ENCODE measurements at places on chromosomes 11 and 22.

DNA sequence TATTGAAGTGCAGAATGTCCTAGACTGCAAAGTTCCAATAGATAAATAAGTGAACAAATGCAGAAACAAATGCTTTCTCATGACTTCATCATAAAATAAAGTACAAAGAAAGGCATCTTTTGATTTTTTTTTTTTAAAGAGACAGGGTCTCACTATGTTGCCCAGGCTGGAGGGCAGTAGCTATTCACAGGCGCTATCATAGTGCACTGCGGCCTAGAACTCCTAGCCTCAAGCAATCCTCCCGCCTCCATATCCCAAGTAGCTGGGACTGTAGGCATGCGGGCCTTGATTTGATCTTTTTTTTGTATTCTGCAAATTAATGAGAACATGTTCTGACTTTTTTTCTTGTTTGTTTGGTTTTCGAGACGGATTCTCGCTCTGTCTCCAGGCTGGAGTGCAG, 2.4 kb downstream of the ARCN1 start:
- DNase-seq: no peak

GRCh38 chr22:24133187-24133965, 47.9 kb upstream of the SUSD2 start:
- no peak for DNase-seq

DNA sequence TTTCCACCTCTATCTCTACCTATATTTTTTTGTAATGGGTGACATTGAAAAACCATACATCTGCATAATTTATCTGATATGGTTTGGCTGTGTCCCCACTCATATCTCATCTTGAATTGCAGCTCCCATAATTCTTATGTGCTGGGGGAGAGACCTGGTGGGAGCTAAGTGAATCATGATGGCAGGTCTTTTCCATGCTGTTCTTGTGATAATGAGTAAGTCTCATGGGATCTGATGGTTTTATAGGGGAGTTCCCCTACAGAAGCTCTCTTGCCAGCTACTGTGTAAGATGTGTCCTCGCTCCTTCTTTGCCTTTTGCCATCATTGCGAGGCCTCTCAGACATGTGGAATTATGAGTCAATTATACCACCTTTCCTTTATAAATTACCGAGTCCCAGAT, 551.0 kb upstream of the ANO5 start:
- no peak for DNase-seq

DNA sequence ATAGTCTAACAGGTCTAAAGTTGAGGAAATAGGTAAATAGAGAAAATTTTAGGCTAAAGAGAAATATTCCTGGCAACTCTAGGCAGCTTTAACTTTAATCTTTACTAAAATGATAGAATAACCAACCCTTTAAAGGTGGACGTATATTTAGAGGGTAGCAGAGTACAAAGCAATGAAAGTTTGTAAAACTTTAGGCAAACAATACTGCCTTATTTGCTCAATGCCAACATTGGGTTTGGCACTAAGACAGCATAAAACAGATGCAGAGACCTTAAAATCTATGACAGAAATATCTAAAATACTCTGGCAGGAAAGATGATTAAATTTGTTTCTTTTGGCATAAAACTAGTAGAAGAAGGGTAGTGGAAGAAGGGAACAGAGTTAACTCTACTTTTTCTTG, 70.7 kb downstream of the EMSY start:
- DNase-seq: no peak

DNA sequence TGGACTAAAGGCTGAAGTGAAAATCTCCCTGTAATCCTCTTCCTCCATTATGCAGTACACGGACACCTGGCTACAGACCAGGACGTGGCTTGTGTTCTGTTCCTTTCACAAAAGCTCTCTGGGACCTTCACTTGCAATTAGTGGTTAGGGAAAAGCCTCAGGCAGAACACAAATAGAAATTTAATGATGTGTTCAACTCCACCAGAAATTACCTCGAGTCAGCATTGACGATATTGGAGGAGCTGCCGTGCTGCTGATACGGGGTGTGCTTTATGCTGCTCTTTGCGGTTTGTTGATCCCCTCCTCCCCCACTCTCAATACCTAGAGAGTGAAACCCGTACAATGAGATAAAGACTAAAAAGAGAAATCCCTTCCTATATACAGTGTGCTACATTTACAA, 48.9 kb downstream of the POLD3 start:
- no peak for DNase-seq

DNA sequence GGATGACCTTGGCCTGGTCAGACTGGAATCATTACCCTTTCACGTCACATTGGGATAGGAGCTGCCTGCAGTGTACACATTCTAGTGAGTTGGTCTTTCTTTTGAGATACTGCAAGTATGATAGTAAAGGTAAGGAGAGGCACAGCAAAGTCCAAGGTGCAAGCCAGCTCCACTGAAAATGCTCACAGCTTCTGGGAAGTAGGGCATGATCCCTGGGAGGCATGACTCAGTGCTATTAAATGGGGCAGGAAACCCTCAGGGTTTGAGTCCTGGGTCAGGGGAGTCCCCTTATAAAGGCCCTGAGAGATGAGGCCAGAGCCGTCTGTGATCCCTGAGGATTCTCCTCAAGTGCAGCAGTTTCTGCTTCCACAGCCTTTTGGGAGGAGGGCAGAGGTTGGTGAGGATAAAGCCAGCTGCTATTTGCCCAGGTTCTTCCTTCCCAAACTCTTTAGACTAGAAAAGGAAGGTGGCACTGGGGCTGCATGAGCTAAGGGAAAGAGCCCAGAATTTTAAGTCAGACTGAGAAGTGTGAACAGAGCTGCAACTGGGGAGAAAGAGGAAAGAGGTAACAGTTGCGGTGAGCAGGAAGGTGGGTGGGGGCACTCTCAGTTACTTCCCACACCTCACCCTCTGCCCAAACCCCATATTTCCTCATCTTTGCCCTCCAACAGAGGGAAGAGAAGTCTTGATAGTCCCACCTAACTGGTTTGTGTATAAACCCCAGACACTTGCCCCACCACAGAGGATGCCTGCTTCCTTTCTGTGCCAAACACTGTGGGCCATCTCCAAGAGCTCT, 14.4 kb upstream of the OR52K1 start:
- DNase-seq: no peak

DNA sequence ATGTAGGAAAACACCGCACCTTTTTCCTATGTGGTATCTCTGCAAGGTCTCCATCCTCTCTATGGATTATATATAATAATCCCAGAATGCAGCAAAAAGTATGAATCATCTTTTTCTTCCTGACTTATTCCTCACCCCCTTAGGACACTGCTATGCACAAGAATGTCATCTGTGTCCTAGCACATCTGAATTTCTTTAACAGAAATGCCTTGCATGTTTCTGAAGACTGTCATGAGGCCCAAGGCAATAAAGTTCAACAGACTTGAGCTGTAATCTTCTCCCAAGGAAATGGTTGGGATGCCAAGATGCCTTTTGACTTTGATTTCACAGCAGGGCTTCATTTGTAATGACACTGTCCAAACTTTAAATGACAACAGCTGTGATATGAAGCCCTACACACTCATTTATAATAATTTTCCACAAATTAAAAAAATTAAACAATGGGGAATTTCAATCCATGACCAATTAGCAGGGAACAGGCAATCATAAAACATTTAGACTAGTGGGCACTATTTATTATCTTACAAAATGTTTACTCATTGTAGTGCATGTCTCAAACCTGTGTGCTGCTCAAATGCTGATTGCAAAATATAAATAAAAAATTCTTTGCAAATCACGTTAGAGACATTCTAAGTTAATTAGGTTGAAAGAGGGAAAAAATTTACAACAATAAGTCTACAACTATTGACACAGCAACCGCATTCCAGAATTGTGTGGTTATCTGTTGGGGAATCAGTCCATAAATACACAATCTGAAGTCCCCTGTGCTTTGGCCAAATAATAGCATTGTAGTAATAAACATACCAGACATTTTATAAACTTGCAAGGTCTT, 242.3 kb downstream of the SWAP70 start:
- no peak for DNase-seq

DNA sequence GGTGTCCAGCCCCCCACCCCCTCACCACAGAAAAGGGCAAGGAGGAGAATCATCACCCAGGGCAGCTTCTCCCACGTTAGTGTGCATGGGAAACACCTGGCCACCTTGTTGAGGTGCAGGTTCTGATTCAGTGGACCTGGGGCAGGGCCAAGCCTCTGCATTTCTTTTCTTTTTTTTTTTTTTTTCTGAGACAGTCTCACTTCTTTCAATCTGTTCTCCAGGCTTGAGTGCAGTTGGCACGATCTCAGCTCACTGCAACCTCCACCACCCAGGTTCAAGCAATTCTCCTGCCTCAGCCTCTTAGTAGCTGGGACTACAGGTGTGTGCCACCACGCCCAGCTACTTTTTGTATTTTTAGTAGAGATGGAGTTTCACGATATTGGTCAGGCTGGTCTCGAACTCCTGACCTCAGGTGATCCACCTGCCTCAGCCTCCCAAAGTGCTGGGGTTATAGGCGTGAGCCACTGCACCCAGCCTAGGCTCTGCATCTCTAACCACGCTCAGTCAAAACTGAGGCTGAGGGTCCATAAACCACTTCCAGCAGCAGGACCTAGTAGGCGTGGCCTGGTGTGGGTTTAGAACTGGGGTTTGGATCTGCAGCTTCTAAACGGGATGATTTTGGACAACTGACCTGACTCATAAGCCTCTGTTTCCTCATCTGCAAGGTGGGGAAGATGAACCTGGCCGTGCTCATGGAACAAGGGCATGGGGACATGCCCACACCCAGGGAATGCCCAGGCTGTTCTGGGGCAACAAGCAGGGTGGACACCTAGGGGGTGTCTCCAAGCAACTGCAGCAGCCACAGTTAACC, 734 bp downstream of the ZP1 start:
- peak; percentile 80 for DNase-seq

GRCh38 chr11:111676878-111677585, 74.8 kb downstream of the SIK2 start:
- DNase-seq: no peak

GRCh38 chr11:66889960-66890359, 33.1 kb downstream of the LRFN4 start:
- DNase-seq: peak; percentile 59

DNA sequence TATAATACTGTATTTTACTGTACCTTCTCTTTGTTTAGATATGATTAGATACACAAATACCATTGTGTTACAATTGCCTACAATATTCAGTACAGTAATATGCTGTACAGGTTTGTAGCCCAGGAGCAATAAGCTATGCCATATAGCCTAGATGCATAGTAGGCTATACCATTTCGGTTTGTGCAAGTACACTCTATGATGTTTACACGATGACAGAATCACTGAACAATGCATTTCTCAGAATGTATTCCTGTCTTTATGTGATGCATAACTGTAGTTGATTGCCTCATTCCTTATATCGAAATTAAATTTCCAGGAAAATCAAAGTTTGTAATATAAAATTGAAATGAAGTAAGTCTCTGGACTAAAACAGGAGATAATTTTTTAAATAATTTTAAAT, 49.3 kb upstream of the OR5P2 start:
- DNase-seq: no peak

DNA sequence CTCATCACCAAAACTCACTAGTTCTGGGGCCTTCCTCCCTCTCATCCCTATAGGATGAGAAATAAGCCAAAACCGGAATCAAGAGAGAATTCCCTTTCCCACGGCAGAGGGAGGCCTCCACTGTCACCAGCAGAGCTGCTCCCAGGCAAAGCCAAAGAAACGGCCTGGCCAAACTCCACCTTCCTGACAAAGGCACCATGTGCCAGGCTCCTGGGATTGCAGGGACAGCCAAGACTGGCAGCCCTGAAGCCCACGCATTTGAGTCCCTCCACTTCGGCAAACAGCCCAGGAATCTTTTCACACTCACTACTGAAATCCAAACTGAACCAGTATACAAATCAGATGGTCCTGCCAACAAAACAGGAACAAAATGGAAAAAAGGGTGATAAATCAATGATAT, 6.1 kb downstream of the SMCO4 start:
- DNase-seq: no peak

DNA sequence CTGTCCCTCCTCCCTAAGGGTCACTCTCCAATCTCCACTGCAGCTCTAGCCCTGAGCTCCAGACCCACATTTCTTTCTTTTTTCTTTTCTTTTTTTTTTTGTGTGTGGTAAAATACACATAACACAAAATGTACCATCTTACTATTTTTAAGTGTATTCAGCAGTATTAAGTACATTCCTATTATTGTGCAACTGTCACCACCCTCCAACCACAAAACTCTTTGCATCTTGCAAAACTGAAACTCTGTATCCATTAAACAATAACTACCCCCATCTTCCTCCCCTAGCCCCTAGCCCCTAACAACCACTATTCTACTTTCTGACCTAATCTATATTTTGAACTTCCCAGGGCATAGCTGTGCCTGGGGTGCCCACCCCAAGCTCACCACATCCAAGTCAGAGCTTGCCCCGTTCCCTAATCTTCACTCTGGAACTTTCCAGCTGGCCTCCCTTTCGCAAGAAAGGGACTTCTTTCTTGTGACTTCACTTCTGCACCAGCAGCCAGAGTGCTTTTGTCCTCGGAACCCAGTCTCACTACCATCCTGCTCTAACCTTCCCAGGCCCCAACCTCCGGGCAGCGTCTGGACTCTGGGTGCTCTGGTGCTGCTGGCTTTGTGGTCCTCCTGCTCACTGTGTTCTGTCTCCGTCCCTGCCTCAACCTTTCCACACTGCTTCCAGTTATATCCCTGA, 30.7 kb downstream of the PARVG start:
- DNase-seq: no peak

GRCh38 chr11:68271023-68271780, 571 bp downstream of the C11orf24 start:
- DNase-seq: peak; percentile 94

DNA sequence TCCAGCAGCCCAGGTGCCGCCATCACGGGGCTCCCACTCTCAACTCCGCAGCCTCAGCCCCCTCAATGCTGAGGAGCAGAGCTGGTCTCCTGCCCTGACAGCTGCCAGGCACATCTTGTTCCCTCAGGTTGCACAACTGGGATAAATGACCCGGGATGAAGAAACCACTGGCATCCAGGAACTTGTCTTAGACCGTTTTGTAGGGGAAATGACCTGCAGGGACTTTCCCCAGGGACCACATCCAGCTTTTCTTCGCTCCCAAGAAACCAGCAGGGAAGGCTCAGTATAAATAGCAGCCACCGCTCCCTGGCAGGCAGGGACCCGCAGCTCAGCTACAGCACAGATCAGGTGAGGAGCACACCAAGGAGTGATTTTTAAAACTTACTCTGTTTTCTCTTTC, at the start of gene SAA1:
TSS of gene SAA1 (plus strand) at position 316 of the 400 bp plus-strand sequence. CDS start 624 bp downstream, outside the sequence.
- no peak for DNase-seq

GRCh38 chr11:47950396-47950795, 30.0 kb upstream of the PTPRJ start:
- peak; percentile 46 for DNase-seq

DNA sequence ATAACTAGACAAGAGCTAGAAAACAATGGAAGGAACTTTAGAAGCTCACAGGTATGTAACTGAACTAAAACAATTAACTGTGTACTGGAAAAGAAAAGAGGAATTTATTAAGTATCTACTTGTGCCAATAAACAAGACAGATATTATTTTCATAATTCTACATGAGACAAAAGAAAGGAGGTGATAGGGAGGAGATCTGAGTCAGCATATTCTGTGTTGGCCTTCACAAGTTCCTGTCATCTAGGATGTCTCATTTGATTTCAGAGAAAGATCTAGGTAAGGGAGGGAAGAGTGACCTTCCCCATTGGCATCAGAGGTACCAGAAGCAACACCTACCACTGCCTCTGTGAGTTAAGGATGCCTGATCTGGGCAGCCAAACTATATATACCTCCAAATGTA, 34.8 kb upstream of the TEAD1 start:
- no peak for DNase-seq
